ENCODE measurements at places on chromosomes 4 and X. TPM values are rescaled to one million over a fixed set of nuclear protein-coding genes. Genes with fewer than 3 reads are reported as not detected.

GRCh38 chr4:103425406-103425805 lies 227.3 kb upstream of the CENPE start:
- no peak for DNase-seq

GRCh38 chrX:107324493-107325310 lies 118.3 kb downstream of the DNAAF6 start:
- no peak for DNase-seq

- DNase-seq = no peak
Observed at GRCh38 chr4:80012291-80012690, 60.7 kb downstream of the ANTXR2 start.

GRCh38 chr4:126583509-126583908 lies 1049.2 kb upstream of the INTU start:
- DNase-seq = no peak

- DNase-seq = no peak
Observed at GRCh38 chr4:121011780-121012340, 60.5 kb downstream of the NDNF start.

GRCh38 chr4:2812612-2813354 lies 19.9 kb downstream of the SH3BP2 start:
- no peak for DNase-seq

DNA sequence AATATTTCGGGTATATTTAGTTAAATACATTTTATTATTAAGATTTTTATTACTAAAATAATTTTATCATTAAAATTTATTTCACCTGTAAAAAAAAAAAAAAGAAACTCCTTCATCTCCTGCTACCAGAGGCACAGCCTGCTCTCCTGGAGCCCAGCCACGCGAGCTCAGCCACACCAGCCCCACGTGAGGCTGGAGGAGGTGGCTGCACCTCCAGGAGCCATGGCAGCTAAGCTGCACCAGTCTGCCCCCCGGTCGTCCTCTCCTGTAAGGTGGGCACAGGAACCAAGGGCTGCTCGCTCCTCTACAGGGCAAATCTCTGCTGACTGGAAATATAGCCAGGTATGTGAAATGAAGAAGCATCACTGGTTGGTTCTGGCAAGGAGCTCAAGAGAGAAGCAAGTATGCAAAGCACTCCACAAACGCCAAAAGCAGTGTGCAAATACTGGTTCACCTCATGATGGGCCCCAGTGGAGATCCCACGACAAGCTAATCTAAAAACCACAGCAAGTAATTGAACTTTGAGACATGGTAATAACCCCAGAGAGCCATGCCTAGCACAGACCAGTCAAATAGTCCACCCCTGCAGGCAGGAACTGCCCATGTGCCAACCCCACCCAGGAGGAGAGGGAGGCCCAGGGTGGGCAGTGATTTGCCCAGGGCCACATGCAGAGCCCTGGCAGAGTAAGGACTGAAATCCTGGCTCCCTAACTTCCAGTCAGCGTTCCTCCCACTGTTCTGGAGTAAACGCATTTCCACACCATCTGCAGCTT lies 90.1 kb downstream of the WFS1 start:
- no peak for DNase-seq

- no peak for DNase-seq
Observed at GRCh38 chrX:13153796-13154195, 109.4 kb upstream of the FAM9C start.

DNA sequence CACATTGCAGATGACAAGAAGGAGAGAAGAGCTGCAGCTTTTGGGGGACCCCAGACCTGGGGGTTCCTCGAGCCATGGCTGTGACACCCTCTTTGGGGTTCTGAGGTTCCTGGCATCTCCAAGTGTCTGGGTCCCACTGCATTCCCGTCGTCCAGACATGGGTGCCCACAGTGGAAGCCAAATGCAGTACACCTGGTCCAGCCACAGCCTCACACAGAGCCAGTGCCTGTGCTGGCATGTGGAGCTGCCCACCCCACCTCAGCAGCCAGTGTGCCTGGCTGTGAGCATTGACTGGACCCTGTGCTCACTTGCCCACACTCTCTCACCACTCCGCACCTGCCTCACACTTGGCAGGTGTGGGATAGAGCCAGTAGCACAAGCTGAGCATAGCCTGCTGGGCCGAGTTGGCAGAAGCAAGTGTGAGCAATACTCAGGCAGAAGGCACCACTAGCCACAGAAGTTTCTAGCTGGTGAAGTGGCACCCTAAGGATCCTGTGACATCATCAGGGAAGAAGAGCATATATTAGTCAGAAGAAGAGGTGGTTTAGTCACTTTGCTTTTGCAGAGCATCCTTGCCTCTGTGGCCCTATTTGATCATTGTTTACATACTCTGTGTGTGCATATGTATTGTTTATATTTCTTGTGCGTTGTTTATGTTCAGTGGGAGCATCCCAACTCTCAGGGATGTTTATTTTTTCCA lies 65.0 kb upstream of the MAGEB2 start:
- DNase-seq = no peak

DNA sequence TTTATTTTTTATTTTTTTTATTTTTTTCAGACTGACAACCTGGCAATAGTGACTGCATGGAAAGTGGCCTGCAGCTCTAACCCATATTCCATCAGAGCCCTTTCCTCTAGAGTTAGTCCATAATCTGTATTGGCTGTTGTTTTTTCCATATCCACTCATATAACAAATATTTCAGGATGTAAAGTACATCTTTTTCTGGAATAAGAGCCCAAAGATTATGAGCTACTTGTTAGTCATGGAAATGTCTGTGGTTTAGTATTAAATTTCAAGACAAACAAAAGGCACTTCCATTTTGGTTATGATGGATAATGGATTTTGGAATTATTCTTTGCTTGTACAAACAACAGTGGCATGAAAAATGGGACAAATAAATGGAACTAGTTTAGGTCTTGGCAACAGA lies 296.0 kb upstream of the HS3ST1 start:
- no peak for DNase-seq

DNA sequence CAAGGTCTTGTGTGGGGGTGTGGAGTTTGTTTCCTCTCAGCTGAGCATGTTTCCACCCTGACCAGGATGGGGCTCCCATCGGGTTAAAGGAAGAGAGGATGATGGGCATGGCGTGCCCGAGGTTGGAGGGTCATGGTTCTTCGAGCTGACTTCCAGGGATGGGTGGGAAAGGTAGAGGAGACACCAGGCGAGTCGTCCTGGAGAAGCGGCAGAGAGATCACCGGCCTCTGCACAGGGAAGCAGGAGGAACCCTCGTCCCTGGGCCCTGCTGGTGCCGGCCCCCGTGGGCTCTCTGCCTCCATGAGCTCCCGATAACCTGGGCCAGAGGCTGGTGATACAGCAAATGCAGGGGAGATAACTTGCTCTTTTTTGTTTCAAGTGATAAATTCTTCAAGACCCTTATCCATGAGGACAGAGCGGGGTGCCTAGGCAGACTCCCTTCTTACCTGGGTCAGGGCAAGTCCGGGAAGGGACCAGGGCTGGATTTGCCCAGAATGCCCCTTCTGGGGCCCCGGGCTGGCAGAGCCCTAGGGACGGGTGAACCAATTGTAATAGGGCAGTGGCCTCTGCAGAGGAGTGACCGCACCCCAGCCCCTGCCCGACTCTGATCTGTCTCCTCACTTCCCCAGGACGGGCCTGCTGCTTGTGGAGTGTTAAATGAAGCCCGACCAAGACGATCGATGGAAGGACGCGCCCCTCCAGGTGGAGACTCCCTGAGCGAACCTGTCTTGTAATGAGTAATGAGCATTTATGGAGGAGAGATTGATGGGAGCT lies 63.0 kb downstream of the CPZ start:
- DNase-seq = no peak

GRCh38 chr4:106583567-106583966 lies 215.0 kb upstream of the GIMD1 start:
- DNase-seq = no peak

GRCh38 chr4:27846951-27847350 lies 986.3 kb downstream of the STIM2 start:
- no peak for DNase-seq

DNA sequence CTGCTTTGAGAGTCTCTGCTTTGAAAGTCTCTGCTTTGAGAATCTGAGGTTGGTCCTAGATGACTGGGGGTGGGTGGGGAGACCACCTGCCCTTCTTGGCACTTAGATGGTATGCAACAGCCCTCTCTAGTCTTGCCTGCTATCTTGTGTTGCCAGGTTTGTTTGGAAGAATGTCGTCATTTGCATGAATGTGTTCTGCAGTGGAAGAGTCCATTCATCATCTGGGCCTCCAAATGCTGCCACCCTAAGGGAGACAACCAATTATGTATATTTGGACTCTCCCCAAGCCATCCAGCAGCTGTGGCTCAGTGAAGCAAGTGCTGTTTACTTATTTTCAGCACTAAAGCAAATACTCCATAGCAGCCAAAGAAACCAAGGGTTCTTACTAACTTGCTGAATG lies 44.6 kb upstream of the TRPC5OS start:
- DNase-seq = no peak

- DNase-seq = no peak
Observed at GRCh38 chr4:176011529-176011928, 54.1 kb upstream of the WDR17 start.

DNA sequence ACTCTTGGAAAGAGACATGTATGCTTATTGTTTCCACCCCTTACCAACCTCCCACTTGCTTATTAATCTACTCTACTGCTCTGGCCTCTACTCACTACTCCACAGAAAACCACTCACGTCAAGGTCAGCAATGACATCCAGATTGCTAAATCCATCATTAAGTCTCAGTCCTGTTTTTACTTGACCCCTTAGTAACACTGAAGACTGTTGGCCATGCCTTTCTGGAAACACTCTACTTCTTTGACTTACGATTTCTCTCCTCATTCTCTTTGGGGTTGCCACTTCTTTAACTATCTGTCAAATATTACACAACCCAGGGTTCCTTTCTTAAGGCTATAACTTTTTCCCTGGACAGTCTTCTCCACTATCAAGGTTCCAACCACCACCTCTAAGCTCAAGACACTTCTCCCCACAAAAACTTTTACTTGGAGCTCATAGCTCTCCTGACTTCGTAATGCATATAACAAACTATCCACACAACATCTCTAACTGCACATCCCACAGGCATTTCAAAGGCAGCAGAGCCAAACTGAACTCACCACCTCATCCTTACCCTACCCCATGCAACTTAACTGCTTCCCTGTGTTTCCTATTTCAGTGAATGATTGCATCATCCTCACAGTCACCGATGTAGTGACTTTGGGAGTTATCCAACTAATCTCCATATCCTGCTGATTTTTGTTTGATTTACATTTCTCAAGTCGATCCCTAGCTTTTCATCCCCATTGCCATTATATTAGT lies 15.8 kb upstream of the MAGEA4 start:
- DNase-seq = no peak

DNA sequence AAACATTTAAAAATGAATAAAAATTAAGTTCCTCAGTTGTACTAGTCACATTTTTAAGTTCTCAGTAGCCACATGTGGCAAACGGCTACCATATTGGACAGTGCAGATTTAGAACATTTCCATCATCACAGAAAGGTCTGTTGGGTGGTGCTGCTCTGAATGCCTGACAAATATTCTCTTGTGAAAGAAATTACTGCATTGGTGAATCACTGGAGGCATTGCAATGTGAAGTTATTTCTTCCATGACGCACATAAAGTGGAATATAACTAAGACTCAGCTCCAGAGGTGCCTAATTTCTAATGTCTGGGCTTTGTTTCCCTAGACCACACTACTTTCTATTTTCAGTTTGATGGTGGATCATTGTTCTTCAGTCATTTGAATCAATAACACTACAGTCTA lies 44.9 kb downstream of the CLNK start:
- no peak for DNase-seq

DNA sequence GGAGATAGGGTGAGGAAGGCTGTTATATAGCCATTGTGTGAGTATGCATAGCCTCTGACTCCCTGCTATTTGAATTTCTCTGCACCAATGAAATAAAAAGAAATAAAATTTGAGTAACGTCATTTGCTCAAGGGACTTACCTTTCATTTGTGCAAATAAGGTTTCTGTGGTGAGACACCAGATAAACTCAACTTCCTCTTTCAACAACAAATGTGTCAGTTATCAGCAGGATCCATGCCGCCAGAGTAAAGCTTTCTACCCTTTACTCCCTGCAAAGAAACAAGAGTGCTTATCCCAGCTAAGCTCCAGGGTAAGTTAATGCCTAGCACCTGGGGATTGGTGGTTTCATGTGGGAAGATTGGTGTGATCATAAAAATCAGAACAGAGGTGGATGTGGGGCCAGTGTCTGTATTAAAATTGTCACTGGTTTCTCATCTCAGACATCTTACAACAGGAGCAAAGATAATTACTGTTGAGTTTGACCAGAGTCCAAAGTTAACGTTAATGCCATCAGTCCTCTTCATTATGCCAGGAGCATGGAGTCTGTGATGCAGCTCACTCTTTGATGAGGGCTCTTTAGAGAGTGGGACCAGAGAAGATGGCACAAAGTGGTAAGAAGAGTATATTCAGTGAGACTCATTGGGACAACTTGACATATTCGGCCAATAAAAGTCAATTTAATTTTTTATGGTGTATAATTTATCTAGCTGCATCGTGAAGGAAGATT lies at the start of gene P2RY10:
TSS of gene P2RY10 (plus strand) at position 206 of the 727 bp plus-strand sequence. CDS start 15,130 bp downstream, outside the sequence.
- DNase-seq = peak; percentile 88

DNA sequence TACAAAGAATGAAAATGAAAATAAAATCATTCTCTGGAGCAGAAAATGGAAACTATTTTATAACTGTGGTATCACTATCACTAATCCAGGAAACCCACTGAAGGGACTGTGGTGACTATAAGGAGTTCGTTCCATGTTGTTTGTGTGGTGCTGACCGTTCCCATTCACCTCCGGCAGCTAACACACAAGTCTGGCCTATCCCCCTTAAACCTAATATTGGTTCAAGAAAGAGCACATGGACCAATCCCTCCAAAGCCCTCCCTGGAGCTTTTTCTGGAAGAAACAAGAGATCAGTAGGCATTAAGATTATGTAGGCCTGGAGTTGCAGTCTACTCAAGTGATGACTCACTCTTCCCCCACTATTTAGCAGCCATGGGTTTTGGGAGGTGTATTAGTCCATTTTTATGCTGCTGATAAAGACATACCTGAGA lies 25.9 kb upstream of the FAM241A start:
- DNase-seq = no peak

- no peak for DNase-seq
Observed at GRCh38 chrX:76147106-76147505, 25.8 kb upstream of the PBDC1 start.

DNA sequence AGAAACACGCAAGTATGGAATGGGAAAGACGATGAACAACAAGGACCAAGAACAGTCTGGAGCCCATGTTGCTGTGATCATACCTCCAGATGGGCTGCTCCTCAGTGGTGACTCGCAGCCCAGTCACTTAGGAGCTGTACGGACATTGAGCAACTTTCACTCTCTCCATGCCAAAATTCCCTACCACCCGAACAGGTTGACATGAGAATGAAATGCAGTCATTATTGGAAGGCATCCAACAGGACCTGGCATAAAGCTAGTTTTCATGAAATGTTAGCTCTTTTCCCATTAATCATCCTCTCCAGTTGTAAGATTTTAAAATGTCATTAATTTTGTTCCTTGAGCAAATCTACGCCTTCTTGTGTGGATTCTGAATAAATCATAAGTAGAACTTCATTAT lies 82.7 kb upstream of the GPM6B start:
- no peak for DNase-seq

GRCh38 chr4:73421708-73422457 lies 14.1 kb upstream of the AFP start:
- DNase-seq = no peak

The DMP1 gene
- not detected for total RNA-seq

The FAM114A1 gene
- 3.8 TPM for total RNA-seq

The C4orf36 gene
- total RNA-seq = 0.54 TPM

The CEP135 gene
- 5.1 TPM for total RNA-seq

Data from hematopoietic multipotent progenitor cell (in vitro differentiated cells).